ENCODE measurements at places on chromosomes 5 and 9.

DNA sequence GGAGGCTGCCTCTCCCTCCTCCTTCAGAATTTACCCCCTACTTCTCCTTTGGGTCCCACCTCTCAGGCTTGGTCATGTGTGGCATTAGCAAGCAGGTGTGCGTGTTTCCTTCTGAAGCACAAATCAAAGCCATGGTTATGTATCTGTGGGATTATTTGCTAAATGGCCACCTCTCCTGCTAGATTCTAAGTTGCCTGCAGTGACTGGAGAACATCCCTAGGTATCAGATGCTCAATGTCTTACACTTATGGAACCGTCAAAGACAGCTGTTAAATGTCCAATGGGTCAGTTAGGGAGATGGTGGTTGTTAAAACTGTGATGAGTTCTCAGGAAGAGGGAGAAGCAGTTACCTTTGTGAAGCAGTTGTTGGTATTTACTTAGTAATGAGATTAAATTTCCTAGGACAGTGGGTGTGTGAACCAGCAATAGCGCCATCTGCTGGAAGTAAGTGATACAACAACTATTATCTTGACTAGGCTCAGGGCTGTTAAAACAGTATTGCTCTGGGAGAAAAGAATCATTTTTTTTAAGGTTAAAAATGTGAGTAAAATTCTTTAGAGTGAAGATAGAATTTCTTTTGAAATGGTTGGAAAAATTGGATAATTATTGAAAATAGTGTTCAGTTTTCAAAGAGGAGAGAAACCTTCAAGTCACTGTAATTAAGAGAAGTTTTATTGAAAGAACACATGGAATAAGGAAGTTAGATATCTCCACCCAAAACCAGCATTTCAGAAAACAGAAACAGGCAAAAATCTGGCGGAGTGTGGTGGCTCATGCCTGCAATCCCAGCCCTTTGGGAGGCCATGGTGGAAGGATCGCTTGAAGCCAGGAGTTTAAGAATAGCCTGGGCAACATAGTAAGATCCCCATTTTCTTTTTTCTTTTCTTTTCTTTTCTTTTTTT is 71.3 kb downstream of the TMC1 start:
- DNase-seq = no peak

GRCh38 chr9:104833696-104834095 is 69.8 kb downstream of the NIPSNAP3B start:
- DNase-seq = no peak

- no peak for DNase-seq
These were observed 76.7 kb downstream of the FGF1 start for GRCh38 chr5:142609142-142609541.

DNA sequence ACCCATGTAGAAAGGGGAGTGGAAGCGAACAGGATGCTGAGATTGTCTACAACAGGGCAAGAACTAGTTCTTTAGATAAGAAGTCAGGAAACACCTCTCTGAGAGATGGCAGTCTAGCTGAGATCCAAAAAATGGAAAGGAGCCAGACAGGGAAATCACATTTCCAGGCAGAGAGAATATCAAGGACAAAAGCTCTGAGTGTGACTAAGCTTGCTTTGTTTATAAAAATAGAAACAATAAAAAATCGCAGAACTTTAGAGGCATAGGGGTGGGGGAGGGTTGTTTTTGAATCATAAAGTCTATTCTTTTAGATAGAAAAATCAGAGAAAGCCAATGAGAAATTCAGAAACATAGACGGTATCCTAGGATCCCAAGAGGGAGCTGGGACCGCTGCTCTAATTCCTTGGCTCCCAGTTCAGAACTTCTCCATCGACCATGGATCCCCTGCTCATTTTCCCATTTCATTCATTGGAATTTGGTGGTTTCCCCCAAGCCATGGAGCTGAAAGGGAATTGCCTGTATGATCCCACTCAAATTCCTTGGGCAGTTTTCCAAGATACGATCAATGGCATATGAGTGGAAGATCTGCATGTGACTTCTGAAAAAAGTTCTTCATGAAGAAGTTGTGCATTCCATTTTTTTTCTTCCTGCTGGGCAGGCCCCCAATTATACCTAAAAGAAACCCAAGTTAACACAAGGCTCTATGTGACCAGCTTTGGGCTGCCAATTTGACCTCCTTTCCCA is 182.0 kb downstream of the GRIA1 start:
- DNase-seq = no peak

DNA sequence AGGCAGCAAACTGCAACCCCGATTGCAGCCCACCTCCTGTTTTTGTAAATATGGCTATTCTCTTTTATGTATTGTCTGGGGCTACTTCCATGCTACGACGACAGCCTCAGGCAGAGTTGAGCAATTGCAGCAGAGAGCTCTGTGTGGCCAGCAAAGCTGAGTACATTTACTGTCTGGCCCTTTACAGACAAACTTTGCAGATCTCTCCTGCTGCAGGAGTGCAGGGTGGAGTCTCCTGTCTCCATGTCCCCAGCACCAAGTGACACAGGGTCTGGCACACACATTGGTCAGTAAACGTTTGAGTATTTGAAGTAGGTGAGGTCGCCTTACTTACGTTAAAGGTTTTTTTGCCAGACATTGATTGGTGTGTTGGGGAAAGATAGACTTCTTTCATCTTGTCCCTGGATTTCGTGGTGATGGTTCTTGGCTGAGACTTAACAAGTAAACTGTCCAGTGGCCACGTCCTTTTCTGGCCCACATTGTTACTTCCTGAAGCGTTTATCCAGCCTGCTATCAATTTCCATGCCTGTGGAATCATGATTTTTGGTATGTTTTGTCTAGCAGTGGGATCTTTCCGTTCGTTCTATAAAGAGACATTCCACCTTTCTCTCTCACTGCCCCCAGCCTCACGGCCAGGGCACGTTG is 27.2 kb downstream of the PRRC2B start:
- no peak for DNase-seq

DNA sequence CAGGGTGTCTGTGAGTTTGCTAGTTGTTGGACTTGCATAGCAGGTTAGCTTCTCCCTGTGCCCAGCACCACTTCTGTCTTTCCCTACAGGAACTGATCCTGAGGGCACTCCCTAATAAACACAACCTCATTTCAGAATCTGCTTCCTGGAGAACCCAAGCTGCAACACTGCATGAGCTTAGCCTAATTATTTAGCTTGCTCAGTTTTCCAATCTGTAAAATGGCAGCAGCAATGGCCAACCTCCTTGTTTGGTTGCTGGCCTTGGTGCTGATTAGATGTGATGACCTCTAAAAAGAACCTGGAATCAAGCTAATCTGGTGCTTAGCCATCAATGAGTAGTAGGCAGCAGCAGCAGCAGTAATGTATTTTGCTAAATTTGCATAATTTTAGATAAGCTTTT is 133.9 kb downstream of the ADCY2 start:
- DNase-seq = no peak

DNA sequence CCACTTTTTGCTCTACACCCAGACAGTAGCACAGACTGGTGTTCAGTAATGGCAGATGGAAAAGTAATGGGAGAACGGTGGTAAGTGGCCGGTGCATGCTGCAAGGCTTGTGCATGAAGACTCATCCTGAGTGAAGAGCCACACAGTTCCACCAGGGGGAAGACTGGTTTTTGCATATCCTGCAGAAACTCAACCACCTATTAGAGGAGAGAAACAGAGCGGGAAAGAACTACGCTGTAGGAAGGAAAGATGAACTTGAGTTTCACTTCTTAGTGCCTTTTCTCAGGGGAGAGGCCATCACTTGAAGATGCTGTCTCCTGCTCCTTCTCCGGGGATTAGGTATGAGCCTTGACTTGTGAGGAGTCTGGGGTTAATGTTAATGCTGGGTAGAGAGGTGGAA is 9.4 kb upstream of the PRSS3 start:
- DNase-seq = no peak

- no peak for DNase-seq
These were observed 42.0 kb downstream of the FBXO38 start for GRCh38 chr5:148425808-148426207.

- DNase-seq = peak; percentile 5
These were observed 244.3 kb upstream of the WWC1 start for GRCh38 chr5:168047043-168047668.

- no peak for DNase-seq
These were observed 260.3 kb upstream of the CDH10 start for GRCh38 chr5:24904981-24905517.

DNA sequence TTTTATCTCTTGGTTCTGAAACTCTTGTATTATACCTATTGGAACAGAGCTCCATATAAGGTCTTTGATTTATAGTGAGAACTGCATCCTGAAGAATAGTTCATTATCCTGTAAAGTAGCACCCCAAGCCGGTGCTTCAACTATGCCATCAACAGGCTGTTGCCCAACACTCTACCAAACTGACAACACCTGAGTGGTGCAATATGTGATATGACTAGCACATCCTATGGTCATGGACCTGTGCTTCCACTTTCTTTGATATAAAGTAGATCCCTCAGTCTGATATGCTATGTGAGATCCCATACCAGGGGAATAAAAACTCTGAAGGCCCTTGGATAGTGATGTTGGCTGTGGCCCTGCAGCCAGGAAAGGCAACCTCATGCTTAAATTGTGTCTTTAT is 15.8 kb downstream of the CSF2 start:
- no peak for DNase-seq

DNA sequence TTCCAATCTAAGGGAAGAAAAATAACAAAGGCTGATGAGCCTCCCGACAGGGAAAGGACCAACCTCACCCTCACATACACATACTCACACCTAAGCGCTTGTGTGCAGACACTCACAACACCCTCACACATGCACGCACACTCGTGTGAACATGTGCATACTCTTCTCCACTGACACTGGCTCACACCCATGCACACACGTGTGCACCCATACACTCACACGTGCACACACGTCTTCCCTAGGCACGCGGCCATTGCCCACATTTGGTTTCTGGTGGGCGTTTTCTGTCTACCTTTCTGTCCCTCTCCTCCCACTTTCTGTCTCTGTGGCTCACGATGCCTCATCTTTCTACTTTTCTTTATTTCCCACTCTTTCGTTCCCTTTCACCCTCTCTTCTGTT is 169.7 kb upstream of the MVB12B start:
- no peak for DNase-seq

DNA sequence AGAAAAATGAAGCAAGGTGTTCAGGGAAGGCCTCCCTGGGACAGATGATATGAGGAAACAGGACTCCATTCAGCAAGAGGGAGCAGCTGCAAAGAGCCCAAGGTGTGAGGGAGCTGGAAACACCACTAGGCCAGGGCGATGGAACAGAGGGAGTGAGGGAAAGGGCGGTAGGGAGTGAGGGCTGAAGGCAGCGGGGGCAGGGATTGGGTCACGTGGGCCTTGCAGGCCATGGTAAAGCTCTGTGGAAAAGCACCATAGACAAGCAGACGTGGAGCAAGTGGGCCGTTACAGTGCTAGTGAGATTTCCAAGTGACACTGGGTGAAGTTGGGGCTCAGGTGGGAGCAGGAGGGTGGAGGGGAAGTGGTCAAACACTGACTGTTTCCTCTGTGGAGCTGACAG is 10.8 kb upstream of the PRRC1 start:
- DNase-seq = no peak

DNA sequence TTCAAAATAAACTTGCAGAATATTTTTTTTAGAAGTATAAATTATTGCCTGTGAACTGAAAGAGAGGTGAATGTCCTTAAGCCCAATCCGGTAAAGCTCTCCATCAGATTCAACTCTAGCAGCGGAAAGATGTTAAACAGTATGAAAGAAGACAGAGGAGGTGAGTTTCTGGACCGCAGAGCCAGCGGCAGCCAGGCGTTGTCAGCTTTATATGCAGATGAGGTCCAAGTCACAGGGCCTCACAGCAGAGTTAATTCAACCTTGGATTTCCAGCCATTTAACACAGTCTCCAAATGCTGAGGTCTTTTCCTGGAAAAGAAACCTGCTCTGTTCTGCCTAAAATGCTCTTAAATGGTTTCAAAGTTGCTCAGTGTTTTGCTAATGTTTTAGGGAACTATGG is 75.5 kb downstream of the OTULIN start:
- DNase-seq = no peak

GRCh38 chr9:84970432-84970831 is 300.9 kb downstream of the NTRK2 start:
- DNase-seq = no peak

- peak; percentile 78 for DNase-seq
These were observed 27.8 kb downstream of the NFIL3 start for GRCh38 chr9:91395553-91396471.

DNA sequence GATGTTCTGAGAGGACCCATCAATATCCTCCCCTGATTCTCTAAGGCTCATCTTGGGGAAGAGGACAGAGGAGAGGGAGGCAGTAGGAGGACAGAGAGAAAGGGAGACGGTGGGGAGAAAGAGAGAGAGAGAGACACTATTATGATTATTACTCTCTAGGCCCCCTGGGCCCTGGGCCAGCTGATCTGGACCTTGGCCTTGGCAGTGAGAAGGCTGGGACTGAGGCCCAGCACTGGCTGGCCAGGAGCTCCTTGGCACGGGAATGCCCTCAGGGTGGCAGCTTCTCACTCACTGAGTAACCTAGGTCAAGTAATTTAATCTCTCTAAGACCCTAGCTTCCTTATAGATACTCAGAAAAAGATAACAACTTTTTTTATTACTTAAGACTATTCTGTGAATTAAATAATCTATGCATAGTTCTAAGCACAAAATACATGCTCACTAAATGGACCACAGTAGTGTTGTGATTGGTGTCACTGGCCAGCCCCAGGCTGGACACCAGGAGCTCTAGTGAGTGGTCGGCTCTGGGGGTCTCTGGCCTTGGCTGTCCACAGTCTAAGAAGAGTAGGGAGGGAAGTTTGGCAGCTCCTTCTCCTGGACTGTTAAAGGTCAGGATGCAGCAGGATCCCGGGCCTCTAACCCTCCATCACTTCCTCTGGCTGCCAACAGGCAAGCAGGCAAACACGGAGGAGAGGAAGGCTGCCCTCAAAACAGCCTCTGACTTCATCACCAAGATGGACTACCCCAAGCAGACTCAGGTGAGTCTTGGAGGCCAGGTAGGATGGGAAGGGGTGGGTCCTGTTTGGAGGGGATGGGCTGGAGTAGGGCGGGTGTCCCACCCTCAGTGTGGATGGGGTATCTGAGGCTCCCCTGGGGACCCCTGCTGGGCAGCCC is 50.0 kb downstream of the GSN start:
- DNase-seq = no peak

DNA sequence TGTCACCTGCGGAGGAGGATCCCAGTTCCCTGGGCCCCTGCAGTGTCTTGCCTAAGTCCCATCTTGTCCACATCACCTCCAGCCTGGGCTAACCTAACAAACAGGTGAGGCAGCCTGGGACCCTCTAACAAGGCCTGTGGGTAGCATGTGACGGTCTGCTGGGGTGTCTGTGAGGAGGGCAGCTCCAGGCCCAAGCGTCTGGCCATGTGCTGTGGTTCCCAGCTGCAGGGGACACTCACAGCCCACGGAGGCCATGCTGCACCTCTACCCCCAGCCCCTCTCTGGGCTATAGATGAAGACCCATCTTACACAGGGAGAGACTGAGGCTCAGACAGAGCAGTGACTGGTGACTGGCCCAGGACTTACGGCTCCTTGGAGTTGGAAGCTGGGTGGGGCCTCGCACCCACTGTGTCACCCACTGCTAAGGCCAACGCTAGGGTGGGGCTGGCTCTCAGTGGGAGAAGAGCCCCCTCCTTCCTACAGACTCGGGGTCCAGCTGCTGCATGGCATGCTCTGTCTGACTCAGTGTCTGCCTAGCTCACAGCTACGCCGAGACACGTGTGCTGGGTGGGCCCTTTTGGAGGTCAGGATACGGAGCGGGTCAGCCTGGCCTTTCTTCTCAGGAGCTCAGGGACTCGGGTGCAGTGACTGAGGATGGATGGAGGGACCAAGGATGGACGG is 40.8 kb upstream of the RNF130 start:
- DNase-seq = no peak

- no peak for DNase-seq
These were observed 128.9 kb downstream of the BARX1 start for GRCh38 chr9:93826209-93826608.

All from non-pigmented ciliary epithelial cell (primary cell).